ENCODE measurements at places on chromosomes 7 and 10. TPM values are rescaled to one million over a fixed set of nuclear protein-coding genes. Genes with fewer than 3 reads are reported as not detected.

Gene SLC26A4
- under 0.01 TPM for total RNA-seq

Gene GHRHR
- not detected for total RNA-seq

Gene SLC18A2
- total RNA-seq, result not detected

Gene SRRM3
- 0.66 TPM for total RNA-seq

Gene ZNF680
- total RNA-seq, result 2.0 TPM
